ENCODE measurements at places on chromosomes 2 and 18.

DNA sequence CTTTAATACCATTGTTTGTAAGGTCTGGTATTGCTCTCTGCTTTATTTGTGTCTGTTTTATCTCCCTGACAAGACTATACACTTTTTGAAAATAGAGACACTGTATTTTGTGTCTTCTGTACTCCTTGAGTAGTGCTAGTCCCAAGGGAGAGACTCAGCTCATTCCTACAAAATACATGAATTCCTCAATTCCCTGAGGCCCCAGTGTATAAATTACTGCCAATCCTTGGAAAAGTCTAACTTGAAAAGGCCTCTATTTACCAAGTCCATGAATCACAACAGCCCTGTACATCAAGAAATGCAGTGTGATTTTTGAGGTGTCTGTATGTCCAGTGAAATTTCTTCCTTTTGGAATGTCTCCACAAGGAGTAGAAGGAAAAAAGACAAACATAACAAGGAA, 34.9 kb upstream of the NEDD4L start:
- no peak for DNase-seq

- no peak for DNase-seq
Observed at GRCh38 chr2:16763493-16763899, 97.9 kb upstream of the CYRIA start.

DNA sequence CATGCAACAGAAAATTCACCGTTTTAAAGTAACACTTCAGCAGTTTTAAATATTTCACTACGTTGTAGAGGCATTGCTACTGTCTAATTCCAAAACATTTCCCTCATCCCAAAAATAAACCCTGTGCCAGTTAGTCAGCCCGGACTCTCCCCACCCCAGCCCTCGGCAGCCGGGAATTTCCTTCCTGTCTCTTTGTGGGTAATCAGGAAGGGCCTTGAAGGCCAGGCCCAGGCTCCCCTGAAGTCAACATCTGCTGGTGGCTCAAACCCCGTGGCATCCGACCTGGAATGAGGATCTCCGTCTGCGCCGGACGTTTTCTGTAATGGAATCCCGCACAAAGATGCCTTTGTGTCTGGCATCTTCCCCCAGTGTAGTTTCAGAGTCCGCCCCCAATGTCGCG, 219.6 kb downstream of the SNTG2 start:
- no peak for DNase-seq

- no peak for DNase-seq
Observed at GRCh38 chr2:31996571-31997150, 14.1 kb downstream of the MEMO1 start.

DNA sequence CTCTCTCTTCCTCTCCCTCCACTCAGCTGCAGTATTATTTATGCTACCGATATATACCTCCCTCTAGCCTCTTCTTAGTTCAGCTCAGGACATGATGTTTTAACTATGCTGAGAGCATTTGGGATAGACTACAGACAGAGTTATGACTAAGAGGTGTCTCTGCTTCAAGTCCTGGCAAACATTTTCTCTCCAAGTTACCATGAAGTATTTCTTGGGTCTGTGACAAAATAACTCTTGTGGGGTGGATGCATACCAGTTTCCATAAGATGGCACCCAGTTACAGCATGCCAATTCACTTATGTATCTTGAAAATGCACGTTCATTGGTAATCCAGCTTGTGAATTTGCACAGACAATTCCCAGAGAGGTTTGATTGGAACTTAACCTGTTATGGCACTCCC, 737.6 kb downstream of the SLC4A3 start:
- no peak for DNase-seq

- no peak for DNase-seq
Observed at GRCh38 chr2:16520891-16521290, 144.7 kb downstream of the CYRIA start.

GRCh38 chr2:141523199-141523598, 607.6 kb downstream of the LRP1B start:
- DNase-seq, result no peak

DNA sequence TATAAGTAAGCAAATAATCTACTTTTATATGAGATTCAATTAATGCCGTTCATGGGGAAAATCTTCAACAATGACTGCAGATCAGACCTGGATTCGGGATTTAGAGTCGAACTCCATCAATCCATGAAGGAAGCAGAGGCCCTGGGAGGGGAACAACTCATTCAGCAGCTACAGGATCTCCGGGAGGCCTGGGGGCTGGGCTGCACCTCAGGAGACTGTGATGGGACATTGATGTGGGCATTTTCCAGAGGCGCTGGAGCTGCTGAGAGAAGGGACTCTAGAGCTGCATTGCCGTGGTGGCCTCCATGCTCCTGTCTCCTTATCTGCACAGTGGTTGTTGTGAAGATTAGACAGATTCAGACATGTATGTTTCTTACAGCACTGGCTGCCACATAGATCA, 76.9 kb downstream of the MYT1L start:
- no peak for DNase-seq

- no peak for DNase-seq
Observed at GRCh38 chr2:235238537-235238936, 255.3 kb upstream of the AGAP1 start.

- no peak for DNase-seq
Observed at GRCh38 chr2:189613650-189614420, 33.2 kb upstream of the SLC40A1 start.

- no peak for DNase-seq
Observed at GRCh38 chr2:100350661-100351185, 28.4 kb upstream of the LONRF2 start.

GRCh38 chr18:12904012-12904516, 20.0 kb upstream of the PTPN2 start:
- no peak for DNase-seq
